ENCODE measurements at places on chromosomes 16 and 17.

DNA sequence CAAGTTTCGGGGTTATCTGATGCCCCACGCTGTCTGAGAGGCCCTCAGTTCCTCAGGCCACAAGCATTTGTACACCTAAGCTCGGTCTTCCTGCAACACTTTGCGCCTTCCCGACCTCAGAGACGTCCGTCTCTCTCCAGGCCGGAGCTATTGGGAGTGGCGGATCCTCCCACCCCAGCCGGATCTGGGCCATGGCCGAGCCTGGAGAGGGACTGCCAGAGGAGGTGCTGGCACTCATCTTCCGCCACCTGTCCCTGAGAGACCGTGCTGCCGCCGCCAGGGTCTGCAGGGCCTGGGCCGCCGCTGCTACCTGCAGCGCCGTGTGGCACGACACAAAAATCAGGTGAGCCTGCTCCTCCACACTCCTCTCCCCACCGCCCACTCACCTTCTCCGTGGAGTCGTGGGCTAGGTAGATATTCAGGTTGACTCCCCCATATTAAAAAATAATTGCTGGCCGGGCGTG, 1.9 kb downstream of the FBXL8 start:
- DNase-seq = no peak

GRCh38 chr17:1907216-1907631, 77.4 kb downstream of the RPA1 start:
- no peak for DNase-seq

DNA sequence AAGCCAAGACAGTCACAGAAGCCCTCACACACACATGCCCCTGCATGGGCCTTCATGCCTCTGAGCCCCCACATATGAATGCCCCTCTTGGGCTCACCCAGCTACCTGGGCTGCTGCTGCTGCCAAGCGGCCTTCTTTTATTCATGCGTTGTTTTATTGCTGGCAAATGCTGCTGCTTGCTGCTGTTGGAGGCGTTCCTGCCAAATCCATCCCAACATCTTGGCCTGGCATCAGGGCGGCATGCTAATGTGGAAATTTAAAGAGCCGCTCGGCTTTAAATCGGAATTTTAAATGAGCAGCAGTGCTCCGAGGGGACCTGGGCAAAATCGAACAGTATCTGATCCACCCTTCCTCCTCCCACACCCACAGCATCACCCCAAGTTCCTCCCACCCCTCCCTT, 39.0 kb downstream of the NEUROD2 start:
- DNase-seq = no peak

GRCh38 chr17:69516911-69517310, 102.4 kb downstream of the MAP2K6 start:
- no peak for DNase-seq

DNA sequence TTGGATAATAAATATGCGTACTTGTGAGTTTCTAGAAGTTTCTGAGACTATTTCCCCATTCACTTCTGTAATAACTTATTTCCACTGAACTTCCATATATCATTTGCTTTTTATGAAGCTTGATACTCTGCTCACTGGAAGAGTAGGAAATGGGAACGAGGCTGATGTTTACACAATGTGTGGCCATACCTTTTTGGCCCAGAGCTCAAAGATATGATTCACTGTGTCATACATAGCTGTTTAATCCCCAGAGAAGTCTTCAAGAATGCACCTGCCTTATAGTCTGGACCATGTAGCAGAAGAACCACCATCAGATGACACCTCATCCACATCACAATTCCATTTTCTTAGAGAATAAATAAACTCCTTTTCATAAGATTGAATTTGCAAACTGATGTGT, 40.3 kb upstream of the TEKT3 start:
- peak; percentile 54 for DNase-seq
